ENCODE measurements at places on chromosomes 3 and 15. TPM values are rescaled to one million over a fixed set of nuclear protein-coding genes. Genes with fewer than 3 reads are reported as not detected.

DUOXA2 gene
- polyA plus RNA-seq: not detected

NDUFB4 gene
- polyA plus RNA-seq: 396 TPM

TEX9 gene
- polyA plus RNA-seq: 8.4 TPM

MME gene
- 1.0 TPM for polyA plus RNA-seq

SEMA7A gene
- polyA plus RNA-seq: 3.3 TPM

CCR9 gene
- 0.22 TPM for polyA plus RNA-seq

SLCO2A1 gene
- polyA plus RNA-seq: 9.0 TPM

CHL1 gene
- polyA plus RNA-seq: not detected

PTPN9 gene
- 37.3 TPM for polyA plus RNA-seq

CYP1A2 gene
- polyA plus RNA-seq: not detected

SUSD5 gene
- polyA plus RNA-seq: 4.5 TPM

CCR3 gene
- not detected for polyA plus RNA-seq

ZBTB38 gene
- polyA plus RNA-seq: 20.1 TPM

FBN1 gene
- polyA plus RNA-seq: 1.7 TPM

ADAMTS9 gene
- 74.9 TPM for polyA plus RNA-seq

SLC15A2 gene
- not detected for polyA plus RNA-seq

ACVR2B gene
- 32.8 TPM for polyA plus RNA-seq

POTEB gene
- not detected for polyA plus RNA-seq

LRRIQ4 gene
- not detected for polyA plus RNA-seq

P4HTM gene
- polyA plus RNA-seq: 60.4 TPM

ARGFX gene
- not detected for polyA plus RNA-seq

TEX55 gene
- polyA plus RNA-seq: not detected

DOCK3 gene
- 0.94 TPM for polyA plus RNA-seq

PLSCR4 gene
- 0.40 TPM for polyA plus RNA-seq

GOLGA8J gene
- polyA plus RNA-seq: not detected

WNT5A gene
- 22.3 TPM for polyA plus RNA-seq

GOLGA8Q gene
- polyA plus RNA-seq: not detected

PTX3 gene
- 0.71 TPM for polyA plus RNA-seq

COL7A1 gene
- polyA plus RNA-seq: 41.3 TPM

TUSC7 gene
- polyA plus RNA-seq: not detected

BSN gene
- 1.6 TPM for polyA plus RNA-seq

LRRC49 gene
- polyA plus RNA-seq: 12.5 TPM

GABRR3 gene
- not detected for polyA plus RNA-seq

ISLR gene
- polyA plus RNA-seq: 0.44 TPM

RBP2 gene
- polyA plus RNA-seq: 0.26 TPM

EAF2 gene
- polyA plus RNA-seq: 3.7 TPM

TYRO3 gene
- polyA plus RNA-seq: 26.3 TPM

CCDC71 gene
- 0.56 TPM for polyA plus RNA-seq

B4GALT4 gene
- 51.0 TPM for polyA plus RNA-seq

DLL4 gene
- 0.42 TPM for polyA plus RNA-seq

CTXN2 gene
- polyA plus RNA-seq: 0.06 TPM

STXBP5L gene
- 0.02 TPM for polyA plus RNA-seq

SPSB4 gene
- 57.0 TPM for polyA plus RNA-seq

CCDC54 gene
- 0.31 TPM for polyA plus RNA-seq

RAD51 gene
- 17.5 TPM for polyA plus RNA-seq

PARP16 gene
- polyA plus RNA-seq: 24.4 TPM

ACAN gene
- polyA plus RNA-seq: 0.51 TPM

MUSTN1 gene
- polyA plus RNA-seq: not detected

FGF7 gene
- polyA plus RNA-seq: 6.2 TPM
